ENCODE measurements at places on chromosomes 1 and 21.

- no peak for DNase-seq
Measured at GRCh38 chr21:8990326-8991087, 1530.9 kb upstream of the TPTE start.

GRCh38 chr21:31143036-31143435 lies 104.8 kb upstream of the KRTAP19-8 start:
- DNase-seq, result no peak

DNA sequence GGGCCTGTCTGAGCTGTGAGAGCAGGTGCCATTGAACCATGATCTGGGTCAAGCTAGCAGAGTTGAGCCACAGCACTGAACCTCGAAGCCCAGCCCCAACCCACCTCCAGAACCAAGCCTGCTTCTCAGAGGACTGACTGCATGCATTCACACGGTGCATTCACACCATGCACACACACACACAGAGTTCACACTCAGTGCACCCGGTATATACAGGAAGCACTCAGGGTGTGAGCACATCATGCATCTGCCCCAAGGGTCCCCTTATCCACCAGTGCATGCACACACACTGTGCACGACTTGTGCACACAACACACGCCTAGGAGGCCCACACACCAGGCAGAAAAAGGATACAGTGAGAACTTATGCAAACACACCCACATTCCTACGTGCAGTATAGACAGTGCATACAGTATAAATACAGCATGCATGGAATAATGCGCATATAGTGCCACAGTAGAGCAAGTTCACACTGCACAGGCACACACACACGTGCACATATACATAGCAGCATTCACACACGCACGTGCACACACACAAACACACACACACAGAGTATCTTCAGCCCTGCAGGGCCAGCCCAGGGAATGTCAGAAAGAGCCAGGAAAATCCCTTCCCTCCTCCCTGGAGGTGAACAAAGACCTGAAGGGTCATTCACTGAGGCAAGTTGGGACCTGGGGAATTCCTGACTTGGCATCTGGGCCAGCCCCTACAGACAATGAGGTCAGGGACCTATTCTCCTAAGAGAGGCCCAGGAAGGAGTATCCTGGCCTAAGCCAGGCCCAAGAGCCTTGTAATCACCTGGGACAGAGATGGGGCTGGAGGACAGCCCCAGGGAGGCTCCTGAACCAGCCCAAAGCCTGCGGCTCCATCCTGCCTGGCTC lies 42.1 kb downstream of the CAMK2N1 start:
- DNase-seq, result no peak

DNA sequence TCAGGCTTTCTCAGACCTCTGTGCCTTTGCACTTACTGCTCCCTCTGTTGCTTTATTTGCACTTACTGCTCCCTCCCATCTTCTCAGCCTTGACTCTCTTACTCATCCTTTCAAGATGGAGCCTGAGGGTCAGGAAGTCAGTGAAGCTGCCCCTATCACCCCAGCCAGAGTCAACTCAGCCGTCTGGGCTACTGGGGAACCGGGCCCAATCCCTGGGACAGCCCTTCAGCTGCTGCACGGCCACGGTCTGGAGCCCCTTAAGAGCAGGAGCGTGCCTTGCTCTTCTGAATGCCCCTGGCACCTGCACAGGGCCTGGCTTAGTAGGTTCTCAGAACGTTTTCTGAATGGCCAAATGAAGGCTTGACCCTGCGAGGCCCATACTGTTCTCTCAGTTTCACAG lies 244.4 kb downstream of the FOXD2 start:
- DNase-seq, result no peak

DNA sequence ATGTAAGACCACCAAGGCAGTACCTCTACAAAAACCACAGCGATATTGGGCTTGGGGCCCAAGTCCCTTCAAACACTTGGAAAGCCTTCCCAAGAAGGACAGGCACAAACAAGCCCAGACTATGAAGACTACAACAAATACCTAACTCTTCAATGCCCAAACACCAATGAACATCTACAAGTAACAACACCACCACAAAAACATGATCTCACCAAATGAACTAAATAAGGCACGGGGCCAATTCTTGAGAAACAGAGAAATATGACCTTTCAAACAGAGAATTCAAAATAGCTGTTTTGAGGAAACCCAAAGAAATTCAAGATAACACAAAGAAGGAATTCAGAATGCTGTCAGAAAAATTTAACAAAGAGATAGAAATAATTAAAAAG lies 86.8 kb downstream of the COL24A1 start:
- DNase-seq, result no peak

Measured in CD4-positive, alpha-beta T cell treated with Interleukin-4 for 1 hour (primary cell).